ENCODE measurements at places on chromosomes 7 and 10.

DNA sequence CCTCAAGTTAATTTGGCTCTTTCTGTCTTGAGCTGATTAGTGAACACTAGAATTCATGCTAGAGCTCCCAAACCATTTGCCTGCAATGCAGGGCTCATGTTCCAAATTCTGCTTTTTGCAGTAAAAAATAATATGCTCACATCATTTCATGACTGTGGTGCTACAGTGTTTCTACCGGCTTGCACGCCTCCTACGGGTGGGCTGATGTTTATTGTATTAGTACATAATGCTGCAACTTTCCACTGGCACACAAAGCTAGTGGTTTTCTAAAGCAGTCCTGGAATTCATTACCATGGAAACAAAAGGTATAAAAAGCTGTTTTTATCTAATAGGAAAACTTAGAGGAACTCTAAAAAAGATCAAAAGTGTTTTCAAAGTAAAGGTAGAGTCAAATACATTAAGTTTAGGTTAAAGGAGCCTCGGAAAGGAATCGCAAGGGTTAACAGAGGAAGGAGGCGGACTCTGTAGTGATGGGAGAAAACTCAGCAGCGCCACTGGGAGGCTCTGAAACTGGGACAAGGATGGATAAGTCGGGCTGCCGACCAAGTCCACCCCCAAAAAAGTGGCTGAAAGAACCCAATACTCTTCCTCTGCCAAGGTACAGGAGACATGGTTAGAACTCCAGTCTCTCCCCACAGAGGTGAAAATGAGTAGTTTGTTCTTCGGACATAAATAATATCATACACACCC, 25.9 kb downstream of the GRM8 start:
- DNase-seq: no peak

DNA sequence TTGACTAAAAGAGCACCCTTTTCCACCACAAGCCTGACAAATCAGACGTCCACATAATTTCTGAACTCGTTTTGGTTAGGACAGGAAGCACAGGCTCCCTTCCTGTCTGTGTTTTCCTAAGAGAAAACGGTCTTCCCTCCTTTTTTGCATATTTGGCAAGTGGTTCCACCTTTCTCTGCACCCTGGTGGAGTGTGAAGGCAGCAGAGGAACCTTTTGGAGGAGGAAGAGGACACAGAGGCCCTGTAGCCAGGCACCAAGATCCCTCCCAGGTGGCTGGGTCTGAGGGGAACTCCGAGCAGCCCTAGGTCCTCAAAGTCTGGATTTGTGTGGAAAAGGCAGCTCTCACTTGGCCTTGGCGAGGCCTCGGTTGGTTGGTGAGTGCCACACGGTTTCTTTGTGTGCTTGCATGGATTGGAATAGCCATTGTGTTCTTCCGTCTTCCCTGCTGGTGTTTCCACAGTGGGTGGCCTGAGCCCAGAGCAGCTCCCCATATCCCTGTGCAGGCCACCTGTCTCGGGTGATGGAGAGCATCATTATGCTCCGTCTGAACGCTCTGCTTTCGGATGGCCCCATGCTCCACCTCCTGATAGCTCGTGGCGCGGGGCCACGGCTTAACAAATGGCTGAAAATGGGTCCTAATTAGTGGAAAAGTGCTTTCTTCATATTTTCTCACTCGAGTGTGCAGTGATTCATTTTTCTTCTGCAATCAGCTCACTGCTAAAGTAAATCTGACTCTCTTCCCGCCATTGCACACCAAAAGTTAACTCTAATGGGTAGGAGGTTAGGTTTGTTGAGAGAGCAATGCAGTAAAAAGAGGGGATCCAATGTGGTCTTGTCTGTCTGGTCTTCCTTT, 4.2 kb downstream of the IKZF1 start:
- DNase-seq: no peak

- no peak for DNase-seq
These were observed 35.1 kb upstream of the DLG5 start for GRCh38 chr10:77961668-77962067.

DNA sequence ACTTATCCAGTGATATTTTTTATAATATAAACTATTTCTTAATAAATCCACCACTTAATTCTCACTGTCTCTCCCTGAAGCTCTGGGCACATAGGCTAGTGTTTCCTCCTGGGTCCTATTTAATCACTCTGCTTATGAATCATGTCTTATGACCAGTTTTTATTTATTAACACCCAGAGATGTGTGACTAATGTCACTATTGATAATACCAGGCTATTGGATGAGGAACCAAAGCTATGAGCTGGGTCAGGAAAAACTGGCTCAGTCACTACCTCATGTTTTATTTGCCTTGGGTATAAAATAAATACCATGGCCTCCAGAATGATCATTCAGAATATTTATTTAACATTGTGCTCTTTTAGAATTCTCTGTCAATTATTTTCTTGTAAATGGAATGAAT, 5.2 kb downstream of the SEMA3E start:
- DNase-seq: no peak

GRCh38 chr10:28393956-28394568, 91.2 kb upstream of the MPP7 start:
- peak; percentile 62 for DNase-seq

GRCh38 chr10:132910901-132911785, 31.2 kb downstream of the CFAP46 start:
- no peak for DNase-seq

DNA sequence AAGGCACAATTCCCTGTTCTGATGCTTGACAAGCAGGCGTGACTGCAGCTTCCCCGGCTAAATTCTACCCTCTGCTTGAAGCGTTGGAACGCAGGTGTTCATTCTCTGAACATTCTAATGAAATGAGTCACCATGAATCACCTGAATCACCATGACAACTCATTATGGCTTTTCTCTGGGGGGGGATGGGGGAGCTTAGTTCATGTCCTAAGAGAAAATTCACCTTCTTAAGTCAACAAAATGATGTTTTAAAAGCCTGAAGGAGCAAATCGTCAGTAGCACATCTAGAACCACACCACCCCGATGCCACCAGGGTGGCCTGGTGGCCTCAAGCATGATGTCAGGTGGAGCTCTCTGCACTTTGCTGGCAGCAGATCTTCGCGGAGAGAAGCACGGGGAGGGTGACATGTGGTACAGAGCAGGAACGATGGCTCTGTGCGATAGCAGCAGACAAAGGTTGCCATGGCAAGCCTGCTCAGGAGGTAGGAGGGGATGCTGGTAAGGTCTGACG, 33.7 kb downstream of the DDC start:
- no peak for DNase-seq

DNA sequence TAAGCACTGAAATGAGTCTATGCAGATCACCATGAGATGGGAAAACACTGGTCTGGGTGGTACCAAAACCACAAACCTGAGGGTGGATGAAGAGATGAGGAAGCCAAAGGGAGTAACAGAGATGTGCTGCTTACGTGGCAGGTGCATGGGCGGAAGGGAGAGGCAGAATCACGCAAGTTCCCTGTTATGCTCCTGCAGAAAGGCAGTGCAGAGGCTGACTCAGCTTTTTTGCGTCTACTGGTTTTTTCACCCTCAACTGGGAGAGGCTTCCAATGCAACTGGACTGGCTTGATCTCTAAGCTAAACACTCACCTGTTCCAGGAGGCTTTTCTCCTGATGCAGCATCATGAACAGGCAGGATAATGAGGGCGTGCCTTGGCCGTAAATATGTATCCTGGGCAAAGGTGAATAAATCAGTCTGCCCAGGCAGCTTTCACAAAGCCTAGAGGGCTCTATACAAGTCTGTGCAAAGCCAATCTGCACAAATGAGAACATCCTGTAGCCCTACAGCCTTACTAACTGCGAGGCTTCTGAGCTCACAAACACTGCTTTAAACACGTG, 95.4 kb upstream of the AFAP1L2 start:
- no peak for DNase-seq

- DNase-seq: no peak
These were observed 90.4 kb downstream of the PHTF2 start for GRCh38 chr7:77888998-77889397.

- DNase-seq: no peak
These were observed 852.1 kb upstream of the MBL2 start for GRCh38 chr10:53624722-53625121.

DNA sequence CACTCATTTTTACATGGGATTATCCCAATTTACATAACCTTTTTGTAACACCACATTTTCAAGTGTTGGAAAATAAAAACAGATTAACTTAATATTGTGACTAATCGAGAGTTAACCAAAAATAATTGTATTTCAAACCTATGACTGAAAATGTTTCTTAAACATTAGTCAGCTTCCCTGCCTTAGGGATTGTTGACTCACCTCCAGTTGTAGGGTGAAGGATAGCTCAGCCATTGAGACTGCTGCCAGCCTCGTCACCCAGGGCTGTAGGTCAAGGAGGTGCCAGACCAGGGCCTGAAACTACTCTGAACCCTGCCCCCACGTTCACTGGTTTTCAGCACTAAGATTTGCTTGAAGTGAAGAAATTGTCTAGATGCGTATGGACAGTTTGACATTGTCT, 351.2 kb downstream of the GFRA1 start:
- DNase-seq: no peak

All from HTR-8/SVneo (cell line).